ENCODE measurements at places on chromosomes 3 and 15.

DNA sequence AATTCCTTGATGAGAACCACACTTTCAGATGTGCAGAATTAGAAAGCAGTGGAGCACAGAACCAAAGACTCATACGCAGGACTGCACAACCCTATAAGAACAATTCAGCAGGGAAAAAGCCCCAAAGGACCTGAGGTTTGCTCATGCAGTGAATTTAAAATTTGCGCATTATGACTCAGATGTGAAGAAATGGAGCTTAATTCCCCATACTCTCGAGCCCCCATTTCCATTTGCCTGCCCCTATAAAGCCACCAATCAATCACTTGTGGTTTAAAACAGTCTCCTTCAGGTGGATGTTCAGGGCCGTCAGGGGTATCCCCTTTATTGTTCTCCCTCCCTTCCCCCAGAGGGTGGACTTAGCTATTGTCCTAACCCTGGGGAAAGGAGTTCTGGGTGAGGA, 221.2 kb downstream of the IGSF11 start:
- no peak for DNase-seq

GRCh38 chr15:96270581-96271172, 59.8 kb upstream of the NR2F2 start:
- DNase-seq = no peak

DNA sequence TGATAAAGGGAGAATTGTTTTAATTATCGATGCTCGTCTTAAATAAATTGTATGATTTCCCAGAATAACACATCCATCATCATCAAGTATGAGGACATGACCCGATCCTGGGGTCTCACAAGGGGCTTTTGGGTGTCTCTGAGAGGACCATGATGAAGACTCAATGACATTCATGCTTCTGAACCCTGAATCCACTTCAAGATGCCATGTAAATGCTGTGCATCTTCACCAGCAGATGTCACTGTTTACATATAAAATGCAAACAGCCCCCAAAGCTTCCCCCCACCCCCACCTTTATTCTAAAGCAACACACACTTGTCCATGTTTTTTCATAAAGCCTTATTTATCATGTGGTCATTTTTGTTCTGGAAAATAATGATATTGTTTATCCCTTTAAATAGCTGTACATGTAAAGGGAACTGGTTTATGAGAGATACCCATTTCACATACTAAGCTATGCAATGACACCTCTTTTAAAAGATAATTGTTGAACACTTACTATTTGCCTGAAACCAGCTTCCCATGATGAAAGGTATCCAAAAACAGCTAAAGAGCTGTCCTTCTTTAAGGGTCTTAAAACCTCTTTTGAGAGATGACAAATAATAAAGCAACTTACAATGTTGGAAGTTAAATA, 69.7 kb upstream of the UBE3A start:
- DNase-seq = no peak

DNA sequence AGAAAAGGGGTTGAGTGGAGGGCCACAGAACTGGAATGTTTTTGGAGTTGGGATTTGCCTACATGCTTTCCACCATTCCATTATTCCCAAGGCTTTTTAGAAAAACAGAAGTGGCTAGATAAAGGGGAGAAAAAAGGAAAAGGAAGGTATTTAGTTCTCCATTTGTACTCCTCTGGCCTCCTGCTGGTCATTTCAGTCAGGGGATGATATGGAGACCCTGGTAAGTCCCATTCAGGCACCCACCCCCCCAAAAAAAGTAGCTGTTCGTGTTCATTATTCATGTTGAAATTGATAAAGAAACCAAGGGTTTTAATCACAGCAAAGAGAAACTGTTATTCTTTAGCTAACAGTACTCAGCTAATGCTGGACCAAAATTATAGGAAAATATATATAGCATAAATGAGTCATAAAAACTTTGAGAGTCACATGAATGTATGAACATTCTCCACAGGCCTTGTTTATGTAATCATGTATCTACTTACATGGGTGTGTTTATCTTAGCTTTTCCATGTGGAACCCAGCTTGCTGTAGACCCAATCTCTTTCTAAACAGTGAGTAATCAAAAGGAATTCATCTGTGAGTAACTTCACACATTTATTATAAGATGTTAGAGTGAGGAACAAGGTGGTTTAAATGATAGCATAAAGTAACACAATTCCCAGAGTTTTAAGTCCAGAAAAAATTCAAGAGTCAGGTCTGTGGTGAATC, 167.2 kb downstream of the KCNMB2 start:
- DNase-seq = no peak

GRCh38 chr3:23437484-23438145, 234.5 kb downstream of the UBE2E2 start:
- no peak for DNase-seq

DNA sequence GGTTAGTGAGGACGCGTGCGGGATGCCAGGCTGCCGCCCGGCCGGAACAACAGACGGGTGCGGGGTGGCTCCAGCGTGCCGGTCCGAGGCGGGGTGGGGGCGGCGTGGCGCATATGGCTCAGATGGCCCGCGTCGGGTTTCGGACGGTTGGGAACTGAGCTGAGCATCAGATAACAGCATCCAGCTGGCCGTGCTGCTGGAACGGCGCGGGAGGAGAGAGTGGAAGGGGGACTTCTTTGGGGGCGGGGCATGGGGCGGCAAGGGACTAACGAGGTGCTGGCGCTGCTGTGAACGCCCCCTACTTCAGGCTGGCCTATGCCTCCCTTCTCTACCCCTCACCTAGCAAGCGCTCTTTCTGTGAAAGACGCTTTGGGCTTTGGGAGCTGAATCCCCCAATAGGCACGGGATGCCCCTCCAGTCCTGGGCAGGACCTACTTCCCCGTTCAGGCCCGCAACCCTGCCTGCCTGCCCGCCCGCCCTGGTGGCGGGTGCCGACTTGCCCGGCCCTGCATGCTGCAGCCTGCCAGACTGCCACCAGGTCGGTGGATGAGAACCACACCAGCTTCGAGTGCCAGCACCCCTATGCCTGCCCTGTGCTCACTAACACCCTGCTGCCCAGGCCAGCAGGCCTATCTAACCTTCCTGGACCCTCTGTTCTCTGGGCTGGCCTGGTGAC, 542 bp downstream of the INKA1 start:
- DNase-seq = peak; percentile 52

DNA sequence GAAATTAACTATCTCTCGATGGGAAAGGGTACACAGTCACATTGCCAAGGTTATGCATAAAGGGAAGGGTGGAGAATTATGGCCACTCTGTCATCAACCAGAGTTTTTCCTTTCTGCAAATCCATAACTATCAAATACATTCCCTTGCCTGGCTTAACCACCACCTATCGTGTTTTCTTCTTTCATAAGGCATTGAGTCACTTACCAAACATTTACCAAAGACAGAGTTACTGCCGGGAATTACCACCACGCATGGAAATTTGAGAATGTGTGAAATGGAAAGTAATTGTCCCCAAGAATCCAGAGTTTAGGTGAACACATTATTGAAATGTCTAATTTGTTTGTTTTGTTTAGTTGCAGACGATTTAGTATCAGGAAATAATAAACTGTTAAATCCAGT, 134.3 kb upstream of the LRRN1 start:
- DNase-seq = no peak

- DNase-seq = no peak
Measured at GRCh38 chr15:68494573-68495110, 62.7 kb upstream of the ITGA11 start.

DNA sequence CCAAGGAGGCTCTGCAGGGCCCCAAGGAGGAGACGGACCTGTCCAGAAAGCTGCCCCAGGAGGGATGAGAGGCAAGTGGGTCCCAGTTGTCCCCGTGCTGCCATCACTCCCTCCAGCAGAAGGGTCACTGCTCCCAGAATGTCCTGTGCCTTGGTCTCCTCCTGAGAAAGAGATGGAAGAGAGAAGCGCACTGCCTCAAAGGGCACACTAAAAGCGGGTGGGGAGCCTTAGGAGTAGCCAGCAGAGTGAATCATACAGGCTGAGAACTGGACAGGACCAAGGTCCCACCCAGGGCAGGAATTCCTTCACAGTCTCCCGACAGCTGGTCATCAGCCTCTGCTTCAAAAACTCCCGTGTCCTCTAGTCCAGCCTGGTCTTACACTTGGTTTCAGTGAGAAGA, 4.6 kb downstream of the THPO start:
- no peak for DNase-seq

DNA sequence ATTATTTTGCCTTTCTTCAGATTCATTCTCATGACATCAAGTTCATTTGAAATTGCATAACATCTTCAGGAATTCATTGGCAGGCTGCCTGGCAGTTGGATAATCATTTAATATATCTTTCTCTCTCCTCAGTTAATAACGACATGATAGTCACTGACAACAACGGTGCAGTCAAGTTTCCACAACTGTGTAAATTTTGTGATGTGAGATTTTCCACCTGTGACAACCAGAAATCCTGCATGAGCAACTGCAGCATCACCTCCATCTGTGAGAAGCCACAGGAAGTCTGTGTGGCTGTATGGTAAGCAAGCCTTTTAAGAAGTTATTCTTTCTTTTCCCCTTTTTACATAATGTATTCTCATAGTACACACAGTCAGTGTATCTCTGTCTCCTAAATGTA, 38.2 kb downstream of the TGFBR2 start:
- DNase-seq = no peak

DNA sequence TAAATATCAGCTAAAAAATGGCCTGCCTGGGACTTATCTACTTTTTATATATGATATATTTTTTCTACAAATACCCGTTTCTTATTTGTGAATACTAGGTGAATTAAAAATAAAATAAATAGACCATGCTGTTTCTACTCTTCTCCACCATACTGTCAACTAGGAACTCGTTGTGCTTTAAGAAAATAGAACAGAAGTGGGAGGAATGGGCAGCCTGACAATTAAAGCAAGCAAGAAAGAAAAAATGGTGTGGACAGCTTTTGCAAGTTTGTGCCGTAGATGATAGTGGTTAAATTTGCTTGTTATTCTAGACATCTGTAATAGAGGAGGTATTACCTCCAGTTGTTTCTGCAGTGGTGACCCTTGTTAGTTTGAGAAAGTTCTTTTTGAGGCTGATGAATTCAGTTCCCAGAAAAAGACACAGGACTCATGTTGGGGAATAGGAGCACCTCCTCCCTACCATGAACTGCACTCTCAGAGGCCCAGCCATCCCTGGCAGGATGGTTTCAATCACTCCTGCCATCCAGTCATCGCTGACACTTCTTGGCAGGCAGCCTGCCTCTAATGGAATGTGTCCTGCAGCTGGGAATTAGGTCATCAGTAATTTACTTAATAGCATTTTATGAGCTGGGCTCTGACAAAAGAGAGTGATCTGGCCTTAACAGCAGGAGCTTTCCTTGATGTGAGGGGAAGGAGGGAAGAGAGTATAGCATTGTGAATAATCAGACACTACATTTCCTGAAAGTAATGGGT, 105.0 kb upstream of the GAP43 start:
- peak; percentile 54 for DNase-seq

DNA sequence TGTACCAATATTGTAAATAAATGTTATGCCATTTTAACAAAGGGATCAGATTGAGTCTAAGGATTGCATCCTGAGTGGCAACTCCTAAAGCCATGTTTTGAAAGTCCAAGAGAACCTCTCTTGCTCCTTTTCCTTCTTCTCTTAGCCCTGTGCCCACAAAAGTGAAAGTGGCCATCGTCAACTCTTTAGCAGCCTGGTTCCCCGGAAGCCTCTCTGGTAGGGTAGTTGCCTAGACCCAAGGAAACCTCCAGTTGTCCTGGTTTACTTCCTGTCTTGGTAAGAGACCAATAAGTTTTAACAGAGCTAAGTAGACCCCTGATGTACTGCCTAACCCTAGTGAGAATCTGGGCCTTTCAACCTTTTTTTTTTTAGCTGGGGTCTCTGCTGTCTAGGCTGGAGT, 10.2 kb upstream of the ITPKA start:
- DNase-seq = no peak

- DNase-seq = no peak
Measured at GRCh38 chr3:72332036-72332435, 516.2 kb downstream of the SHQ1 start.

DNA sequence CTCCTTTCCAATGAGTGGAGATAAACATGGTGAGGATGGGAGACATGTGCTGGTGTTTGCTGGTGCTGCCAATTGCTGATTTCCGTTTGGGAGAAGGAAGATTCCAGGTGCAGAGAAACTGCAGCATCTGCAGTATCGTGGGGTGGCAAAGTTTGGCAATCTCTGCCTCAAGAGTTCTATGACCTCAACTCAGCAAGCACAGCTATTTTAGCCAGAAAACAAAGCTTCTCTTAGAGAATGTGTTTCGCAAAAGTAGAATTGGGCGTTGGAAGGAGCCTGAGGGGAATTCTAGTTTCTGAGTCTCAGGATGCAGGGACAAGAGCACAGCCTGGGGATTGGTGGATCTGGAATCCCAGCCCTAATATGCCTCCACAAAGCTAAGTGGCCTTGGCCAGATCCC, 18.2 kb upstream of the SHC4 start:
- DNase-seq = no peak

DNA sequence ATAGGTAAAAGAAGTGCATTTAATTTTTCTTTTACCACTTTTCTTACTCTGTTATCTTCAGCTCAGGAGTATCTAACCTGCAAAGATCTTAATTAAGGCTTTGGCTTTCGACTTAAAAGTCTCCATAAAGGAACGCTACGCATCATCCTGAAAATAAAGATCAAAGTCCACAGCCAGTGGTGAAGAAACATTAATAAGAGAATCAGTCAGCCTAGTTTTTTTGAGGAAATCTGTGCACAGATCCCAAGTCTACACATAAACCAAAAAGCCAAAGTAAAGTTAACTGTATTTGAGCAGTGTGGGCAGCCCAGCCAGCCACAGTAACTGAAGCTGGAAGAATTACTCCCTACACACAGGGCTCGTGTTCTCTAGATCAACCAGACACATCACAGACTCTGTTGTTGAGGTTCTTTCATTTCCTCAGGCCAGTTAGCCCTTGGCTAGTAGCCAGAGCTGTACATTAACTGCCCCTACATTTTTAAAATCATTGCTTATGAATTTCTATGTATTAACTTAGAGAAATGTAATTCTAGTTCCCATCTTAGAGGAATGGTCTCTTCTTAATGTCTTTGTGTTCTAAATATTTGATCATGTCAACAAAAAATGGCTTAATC, 6.9 kb downstream of the LRRC2 start:
- DNase-seq = no peak

GRCh38 chr3:187288131-187288854, 3.2 kb downstream of the MASP1 start:
- no peak for DNase-seq

- no peak for DNase-seq
Measured at GRCh38 chr3:135172191-135172869, 377.3 kb downstream of the EPHB1 start.

GRCh38 chr3:180612364-180612763, 10.4 kb downstream of the TTC14 start:
- no peak for DNase-seq

Measured in urinary bladder (tissue), 4 donors.